ENCODE measurements at places on chromosomes 12 and 14.

DNA sequence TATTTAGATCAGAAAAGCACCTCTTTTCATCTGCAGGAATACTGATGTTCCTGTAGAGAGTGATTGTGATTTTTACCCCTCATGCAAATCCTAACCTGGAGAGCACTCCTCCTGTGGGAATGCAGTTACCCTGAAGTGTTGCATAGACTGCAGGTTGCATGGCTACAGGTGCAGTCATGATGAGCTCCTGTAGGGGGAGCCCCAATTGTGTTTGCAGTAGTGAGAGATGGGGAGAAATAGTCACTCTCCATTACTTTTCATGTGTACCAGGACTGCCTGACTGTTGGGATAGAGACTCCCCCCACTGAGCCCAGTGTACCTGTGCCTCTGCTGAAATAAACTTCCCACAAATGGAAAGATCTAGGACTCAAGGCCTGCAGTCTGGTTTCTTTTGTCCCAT, 1086.5 kb downstream of the SLC6A15 start:
- no peak for DNase-seq

- no peak for DNase-seq
These were observed 28.0 kb downstream of the CCDC63 start for GRCh38 chr12:110874781-110875180.

DNA sequence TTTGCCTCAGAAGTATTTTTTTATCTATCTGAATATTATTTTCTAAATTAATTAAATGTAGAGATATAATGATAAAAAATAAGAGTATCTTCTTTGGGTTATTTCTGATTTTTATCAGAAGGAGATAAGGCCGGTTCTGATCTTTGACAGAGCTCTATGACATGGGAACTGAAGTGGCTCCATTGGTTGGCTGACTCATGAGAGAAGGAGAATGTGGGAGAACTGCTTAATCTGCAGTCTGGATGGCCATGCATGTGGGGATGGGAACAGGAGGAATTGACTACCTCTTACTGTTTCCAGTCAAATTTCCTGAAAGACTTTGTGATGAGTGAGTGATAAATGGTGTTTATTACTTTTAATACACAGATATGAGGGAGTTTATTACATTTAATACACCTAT, 155.8 kb upstream of the ATP2B1 start:
- DNase-seq: no peak

- DNase-seq: no peak
These were observed 22.5 kb upstream of the ATP2B1 start for GRCh38 chr12:89731089-89731488.

GRCh38 chr12:16034136-16034817, 123.1 kb downstream of the DERA start:
- no peak for DNase-seq

DNA sequence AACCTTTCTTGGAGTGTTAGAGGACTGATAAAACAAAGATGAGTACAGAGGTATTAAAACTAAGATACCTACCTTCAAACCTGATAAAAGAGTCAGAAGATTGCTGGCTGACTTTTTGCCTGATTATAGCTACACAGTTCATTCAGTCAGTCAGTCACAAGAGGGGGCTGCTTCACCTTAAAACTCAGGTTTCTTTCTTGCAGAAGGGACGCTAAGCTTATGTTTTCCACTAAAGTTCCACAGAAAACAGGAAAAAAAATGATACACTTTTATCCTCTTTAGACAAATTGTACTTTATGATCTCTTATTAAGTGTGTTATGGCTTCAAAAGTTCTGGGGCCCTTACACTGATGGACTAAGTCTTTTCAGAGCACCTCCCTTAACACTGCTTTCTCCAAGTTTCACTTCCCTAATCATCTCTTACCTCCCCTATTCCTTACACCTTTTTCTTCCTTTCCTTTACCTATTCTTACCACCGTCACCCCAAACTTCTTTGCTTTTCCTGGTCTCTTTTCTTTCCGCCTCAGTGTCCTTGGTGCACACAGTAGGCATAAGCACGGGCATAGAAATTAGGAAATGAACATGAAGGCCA, 448.7 kb upstream of the OR4E1 start:
- no peak for DNase-seq

DNA sequence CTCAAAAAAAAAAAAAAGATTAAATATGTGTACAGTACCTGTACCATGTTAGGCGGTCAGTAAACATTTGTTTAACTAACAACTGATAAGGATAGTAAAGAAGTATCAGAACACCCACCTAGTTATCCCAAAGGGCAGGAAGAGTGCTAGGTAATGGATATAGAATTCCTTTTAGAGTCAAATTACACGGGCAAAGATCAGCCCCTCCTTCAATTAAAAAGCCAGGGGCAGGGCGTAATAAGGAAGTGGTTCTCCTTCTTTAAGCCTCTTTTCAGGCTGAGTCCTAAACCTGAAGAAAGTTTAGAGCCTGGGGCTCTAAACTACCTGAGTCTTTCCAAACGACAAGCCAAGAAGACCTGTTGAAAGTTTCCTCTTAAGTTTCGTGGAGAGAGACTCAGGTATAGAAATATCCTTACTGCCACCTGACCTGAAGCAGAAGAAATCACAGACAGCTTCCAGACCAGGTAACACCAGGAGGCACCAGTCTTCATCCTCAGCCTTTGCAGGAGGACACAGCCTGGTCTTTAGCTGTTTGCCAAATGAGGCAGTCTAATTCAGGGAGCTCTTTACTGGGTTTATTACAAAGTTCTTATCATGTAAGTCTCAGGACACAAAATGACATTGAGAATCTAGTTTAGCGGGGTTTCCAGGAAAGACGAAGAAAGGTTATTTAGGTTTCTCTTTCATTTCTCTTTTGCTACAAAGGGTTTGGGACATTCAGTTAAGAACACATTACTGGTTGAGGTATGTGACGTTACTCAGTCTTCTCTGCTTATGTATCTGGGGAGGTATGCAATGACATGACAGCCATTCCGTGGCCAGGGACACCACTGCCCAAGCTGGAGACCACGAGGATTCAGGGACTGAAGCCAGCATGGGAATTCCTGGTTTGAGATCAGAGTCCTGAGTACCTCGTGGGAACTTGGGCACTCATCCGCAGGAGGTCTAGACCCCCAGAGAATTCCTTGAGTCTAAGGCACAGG, at the start of gene BCL2L14:
TSS of gene BCL2L14 (plus strand) at position 266 of the 983 bp plus-strand sequence. CDS start 8,367 bp downstream, outside the sequence.
- DNase-seq: no peak

DNA sequence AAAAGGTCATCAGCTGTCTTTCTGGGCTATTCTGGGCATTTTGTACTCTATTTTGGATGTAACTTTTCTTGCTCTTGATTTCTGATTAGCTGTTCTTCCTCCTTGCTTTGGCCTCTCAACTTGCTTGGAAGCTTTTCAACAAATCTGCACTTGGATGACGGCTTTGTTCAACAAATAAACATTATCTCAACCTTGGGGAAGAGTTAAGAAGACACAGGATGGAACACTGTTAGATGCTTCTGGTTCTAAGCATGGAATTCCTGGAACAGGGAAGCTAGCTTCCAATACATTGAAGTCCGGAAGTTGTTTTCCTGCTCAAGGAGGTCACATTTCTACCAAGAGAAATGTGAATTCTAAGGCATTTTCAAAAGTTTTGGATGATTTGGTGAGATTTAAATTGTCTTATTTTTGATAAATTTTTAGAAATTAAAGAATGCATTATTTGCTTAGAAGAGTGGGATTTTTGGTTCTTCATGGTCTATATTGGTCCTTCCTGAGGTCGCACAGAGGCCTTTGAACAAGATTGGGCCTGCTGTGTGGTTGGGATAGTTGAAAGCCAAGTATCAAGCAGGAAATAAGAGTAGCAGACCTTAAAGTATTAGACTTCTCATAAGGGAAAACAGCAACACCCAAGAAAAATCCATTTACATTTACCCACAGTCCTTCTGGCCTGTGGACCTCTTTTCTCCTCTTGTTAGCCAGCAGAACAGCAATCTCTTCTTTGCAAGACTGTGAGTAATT, 59.2 kb downstream of the PPFIBP1 start:
- no peak for DNase-seq

DNA sequence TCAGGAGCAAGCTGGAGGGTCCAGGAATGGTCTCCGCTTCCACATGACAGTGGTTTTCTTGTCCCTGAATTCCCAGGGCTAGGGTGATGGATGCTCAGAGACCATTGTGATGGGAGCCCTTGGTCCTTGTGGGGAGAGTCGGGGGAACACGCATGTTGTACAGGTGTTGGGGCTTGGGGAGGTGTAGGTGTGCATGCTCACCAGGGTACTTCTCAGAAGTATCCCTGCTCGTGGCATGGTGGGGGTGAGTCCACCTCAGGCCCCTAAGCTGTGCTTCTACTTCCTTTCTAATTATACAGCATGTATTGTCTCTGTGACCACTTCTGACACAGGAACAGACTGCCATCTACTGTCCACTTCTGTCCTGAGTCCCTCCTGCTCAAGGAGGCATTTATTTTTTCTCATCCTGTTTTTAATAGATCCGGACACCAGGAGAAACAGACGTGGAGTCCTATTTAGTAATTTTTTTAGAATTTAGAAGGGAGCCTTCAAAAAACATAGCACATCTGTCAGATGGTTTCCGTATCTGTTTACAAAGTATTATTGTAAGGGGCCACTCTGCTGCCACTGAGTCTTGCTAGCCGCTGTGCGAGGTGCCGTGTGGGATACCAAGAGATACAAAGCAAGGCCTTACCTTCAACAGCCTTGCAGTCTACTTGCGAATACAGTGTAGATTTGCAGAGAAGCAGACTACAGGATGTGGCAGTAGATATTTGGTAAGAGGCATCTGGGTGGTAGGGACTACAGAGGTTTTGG, 10.5 kb downstream of the NTF3 start:
- no peak for DNase-seq

- no peak for DNase-seq
These were observed 1.5 kb downstream of the ATP2B1 start for GRCh38 chr12:89706986-89707702.

GRCh38 chr14:103628221-103628683, 759 bp upstream of the KLC1 start:
- DNase-seq: peak; percentile 86

GRCh38 chr12:3757261-3757660, 4.4 kb upstream of the CRACR2A start:
- DNase-seq: no peak

DNA sequence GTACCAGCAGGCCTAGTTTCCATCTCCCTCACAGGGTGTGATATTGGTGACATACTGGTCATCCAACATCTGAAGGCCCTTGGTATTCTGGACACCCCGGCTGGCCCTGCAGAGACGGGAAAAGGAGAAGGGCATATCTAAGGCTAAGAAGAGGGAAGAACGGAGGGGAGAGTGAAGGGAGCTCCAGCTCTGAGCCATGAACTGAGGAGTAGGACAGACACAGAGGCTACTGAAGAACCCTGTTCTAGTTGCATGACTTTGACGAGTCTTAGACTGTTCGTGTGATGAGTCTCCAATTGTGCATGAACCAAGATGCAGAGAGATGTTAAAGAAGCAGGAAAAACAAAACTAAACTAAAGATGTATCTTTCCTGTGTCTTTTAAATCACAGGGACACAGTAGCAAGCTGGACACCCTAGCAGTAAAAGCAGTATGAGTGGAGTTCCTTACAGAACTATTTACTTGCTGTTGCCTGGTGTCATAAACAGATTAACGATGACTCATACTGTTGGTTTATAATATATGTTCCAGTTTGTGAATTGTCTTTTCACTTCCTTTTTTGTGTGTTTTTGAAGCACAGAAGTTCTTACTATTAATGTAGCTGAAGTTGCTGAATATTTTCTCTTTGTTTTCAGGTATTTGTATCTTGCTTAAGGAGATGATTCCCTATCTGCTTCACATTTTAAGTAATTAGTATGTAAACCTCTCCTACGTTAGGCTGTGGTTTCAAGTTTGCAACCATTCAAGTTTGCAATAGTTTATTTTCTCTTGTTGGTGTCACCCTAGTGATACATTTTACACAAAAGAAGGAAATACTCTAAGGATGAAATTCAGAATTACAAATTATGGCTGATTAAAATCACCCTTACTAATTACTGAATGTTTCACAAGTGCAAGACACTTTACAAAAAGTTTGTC, 15.7 kb downstream of the FAR2 start:
- no peak for DNase-seq

GRCh38 chr14:48247977-48248376, 572.6 kb upstream of the MDGA2 start:
- no peak for DNase-seq

- DNase-seq: no peak
These were observed 320.7 kb downstream of the PAWR start for GRCh38 chr12:79370021-79370420.

DNA sequence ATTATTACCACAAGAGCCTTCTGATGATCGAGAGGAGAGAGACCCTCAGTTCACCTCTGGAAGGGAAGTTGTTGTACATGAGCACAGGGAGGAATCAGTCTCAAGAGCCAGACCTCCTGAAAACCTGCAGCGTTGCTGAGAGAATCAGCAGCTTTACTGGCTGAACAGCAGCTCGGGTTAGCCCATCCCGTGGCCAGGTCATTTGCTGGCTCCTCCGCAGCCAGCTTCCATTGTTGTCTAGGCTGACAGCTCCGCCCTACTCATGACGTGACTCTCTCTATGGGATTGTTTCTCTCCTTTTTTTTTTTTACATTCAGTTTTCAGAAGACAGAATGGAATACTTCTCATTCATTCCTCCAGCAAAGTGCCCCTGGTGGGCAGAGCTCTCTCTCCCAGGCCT, 69.9 kb downstream of the TGFB3 start:
- DNase-seq: no peak

DNA sequence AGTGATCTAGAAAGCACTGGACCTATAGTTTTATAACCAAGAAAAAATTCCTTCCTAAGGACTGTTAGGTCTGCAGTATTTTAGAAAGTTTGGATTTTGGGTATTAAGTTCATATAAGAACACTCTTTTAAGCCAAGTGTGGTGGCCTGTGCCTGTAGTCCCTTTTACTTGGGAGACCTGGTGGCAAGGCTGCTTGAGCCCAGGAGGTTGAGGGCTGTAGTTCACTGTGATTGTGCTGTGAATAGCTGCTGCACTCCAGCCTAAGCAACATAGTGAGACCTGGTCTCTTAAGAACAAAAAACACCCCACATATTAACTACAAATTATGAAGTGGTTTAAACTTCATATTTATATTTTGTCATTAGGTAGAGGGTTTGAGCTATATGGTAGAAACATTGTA, 9.7 kb downstream of the DNM1L start:
- DNase-seq: no peak

DNA sequence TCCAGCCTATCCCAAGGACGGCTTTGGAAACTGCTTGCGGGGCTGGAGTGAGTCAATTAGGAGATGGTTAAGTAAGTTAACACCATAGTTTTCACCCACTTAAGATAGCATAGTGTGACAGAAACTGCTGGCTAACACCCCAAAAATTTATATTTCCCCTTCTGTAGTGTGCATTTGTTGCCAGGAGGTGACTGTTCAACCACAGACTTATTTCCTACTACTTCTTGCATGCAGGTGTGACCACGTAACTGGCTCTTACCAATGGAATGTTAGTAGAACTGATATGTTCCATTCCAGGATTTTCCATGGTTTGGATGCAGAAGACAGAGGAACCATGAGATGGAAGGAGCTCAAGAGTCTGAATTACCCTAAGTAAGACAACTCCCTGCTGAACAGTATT, 52.9 kb upstream of the SLC35F4 start:
- no peak for DNase-seq

GRCh38 chr14:86521843-86522242, 991.9 kb downstream of the FLRT2 start:
- no peak for DNase-seq
